ENCODE measurements at places on chromosomes 3 and 15.

- no peak for DNase-seq
Observed at GRCh38 chr15:73822998-73823397, 50.4 kb upstream of the TBC1D21 start.

DNA sequence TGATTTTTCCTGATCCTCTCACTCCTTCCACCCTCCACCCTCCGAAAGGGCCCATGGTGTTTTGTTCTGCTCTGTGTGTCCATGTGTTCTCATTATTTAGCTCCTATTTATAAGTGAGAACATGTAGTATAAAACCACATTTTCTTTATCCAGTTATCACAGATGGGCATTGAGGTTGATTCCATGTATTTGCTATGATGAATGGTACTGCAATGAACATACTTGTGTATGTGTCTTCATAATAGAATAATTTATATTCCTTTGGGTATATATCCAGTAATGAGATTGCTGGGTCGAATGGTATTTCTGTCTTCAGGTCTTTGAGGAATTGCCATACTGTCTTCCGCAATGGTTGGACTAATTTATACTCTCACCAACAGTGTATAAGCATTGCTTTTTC is 126.0 kb downstream of the IMPG2 start:
- no peak for DNase-seq

DNA sequence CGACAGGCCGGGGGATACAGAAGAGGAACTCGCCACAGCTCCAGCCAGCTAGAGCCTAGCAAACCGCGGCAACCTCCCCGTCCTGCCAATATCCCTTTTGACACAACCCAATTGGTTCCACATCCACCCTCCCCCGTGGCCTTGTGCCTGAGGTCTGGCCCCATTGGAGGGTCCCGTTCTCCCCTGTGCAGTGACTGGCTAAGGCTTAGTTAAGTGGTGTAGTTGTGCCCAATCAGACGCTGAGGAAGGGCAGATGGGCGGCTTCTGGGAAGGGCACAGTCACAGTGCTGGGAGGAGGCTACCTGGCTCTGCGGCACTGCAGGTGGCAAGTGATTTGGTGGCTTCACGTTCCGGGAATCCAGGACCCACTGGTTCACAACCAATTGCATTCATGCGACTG is 78.6 kb downstream of the SNRK start:
- DNase-seq: no peak

DNA sequence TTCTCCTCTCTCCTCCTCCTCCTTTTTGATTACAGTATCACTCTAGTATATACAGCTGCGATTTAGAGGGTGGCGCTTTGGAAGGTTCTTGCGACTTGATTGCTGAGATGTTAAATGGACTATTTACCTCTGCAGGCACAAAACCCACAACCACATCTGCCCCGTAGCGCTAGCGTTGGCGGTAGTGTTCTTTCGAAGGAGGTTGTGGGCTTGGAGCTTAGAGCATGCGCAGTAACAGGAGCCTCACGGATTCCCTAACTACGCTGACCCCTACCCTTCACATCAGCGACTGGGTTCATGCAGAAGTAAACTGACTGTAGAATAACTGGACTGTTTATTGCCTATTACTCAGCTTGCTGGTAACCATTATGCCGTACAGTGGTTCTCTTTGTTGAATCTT is 58.0 kb downstream of the CGGBP1 start:
- peak; percentile 42 for DNase-seq

GRCh38 chr3:8914491-8914890 is 48.8 kb downstream of the RAD18 start:
- DNase-seq: no peak

DNA sequence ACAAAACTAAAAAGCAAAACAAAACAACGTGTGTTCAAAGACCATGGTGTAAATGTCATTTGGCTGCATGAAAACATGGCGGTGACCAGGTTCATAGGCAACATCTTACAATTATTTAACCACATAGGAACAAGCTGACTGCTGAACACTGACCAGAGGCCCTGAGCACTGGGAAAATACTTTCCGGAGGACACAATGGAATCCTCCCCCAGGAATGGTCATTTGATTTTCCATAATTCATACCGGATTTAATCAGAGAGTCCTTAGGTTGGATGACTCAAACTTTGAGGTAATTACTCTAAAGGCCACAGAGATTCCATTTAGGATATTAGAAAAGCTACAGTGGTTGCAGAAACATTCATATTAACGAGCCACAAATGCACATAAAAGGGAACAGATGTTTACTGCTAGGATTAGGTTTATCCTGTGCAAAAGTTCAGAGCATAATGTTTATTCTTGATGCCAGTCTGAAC is 254.7 kb downstream of the NR1D2 start:
- DNase-seq: no peak

Data from CD14-positive monocyte (primary cell).